ENCODE measurements at places on chromosomes 2 and 18.

GRCh38 chr2:218343591-218343990 lies 13.1 kb upstream of the CATIP start:
- DNase-seq: no peak

- DNase-seq: no peak
Observed at GRCh38 chr18:74456349-74457042, 612 bp downstream of the DIPK1C start.

- DNase-seq: no peak
Observed at GRCh38 chr2:60309941-60310660, 243.4 kb downstream of the BCL11A start.

- no peak for DNase-seq
Observed at GRCh38 chr18:29060349-29060748, 883.4 kb upstream of the CDH2 start.

- no peak for DNase-seq
Observed at GRCh38 chr2:219871351-219871750, 243.9 kb downstream of the SLC4A3 start.

- DNase-seq: no peak
Observed at GRCh38 chr2:129720360-129720759, 259.1 kb upstream of the RAB6C start.

GRCh38 chr18:75502286-75502685 lies 74.8 kb upstream of the SMIM21 start:
- no peak for DNase-seq

- DNase-seq: no peak
Observed at GRCh38 chr2:8984157-8984556, 19.3 kb downstream of the MBOAT2 start.

- no peak for DNase-seq
Observed at GRCh38 chr2:121709776-121710469, 26.8 kb downstream of the NIFK start.

DNA sequence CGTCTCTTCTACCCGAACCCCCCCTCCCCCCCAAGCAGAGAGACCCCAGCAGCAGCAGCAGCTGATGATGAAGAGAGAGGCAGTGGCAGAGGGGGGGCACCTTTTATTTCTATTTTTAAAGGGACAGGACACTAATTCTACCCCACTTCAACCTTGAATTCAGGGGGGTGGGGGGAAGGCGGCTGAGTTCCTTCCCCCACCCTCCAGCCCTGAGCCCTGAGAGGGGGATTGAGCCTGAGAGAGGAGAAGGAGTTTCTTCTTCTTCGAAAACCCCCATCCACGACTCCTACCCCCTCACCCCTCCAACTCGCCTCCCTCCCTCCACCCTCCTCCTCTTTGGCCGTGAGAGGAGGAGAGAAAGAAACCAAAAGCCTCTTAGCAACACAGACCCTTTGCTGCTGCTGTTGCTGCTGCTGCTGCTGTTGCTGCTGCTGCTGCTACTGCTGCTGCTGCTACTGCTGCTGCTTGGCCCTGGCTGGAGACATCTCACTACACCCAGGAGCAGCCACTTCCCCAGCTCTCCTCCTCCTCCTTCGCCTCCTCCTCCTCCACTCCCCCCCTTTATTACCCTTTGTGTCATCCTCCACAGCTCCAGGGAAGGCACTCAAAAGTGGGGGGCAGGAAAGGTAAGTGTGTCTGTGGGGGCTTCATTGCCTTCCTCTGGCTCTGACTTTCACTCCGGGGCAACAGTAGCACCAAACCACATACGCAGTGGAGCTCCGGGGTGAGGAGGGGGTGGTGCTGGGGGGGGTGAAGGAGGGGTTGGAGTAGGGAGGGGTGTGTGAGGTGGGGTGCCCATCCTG lies at the start of gene MBD5:
Gene MBD5 (plus strand): TSS at position 33 of the 803 bp plus-strand sequence.
- peak; percentile 31 for DNase-seq

DNA sequence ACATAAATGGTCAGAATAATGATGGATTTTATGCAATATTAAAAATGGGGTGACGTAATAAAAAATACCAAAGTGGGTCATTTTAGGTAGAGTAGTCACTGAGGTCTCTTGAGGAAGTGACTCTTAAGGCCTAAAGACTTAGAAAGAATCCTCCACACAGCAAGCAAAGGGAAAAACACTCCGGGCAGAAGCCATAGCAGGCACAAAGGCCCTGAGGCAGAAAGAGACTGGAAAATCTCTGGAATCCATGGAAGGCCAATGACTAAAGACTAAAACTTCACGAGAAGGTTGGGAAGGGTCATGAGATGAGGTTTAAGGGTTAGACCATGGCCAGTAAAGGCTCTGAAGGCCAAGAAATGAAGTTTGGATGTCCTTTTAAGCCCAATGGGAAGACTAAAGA lies 36.9 kb downstream of the MAIP1 start:
- DNase-seq: no peak

GRCh38 chr2:130870779-130871178 lies 34.1 kb downstream of the ARHGEF4 start:
- DNase-seq: no peak

DNA sequence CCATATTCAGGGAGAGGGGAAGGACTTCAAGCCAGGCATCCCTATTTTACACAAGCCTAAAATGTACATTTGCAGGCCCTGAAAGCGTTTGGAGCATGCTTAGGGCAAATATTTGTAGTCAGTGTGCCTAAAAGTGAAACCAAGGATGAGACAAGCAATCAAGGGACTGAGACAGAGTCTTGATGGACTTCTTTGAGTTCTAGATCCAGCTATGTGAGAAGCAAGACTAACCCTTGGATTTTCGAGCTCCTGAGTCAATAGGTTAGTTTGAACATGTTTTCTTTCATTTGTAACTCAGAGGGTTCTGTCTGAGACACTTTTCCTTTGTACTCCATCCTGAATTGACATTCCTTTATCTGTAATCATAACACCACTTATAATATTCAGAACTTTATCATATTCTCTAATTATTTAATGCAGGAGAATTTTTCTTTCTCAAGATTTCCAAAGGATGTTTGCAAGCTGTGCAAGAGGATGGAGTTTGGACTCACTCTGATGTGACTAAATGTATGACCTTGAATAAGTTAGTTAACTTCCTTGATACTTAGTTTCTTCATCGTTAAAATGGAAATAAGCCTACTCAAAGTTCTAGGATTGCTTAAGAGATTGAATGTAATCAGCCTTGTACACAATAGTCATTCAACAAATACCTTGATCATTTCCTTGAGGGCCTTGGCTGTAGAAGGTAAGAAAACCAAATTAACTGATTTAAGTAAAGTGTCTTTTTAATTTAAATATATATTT lies 1237.8 kb upstream of the ZEB2 start:
- DNase-seq: no peak

GRCh38 chr2:239312081-239312511 lies 88.7 kb downstream of the HDAC4 start:
- no peak for DNase-seq

GRCh38 chr2:152056418-152056817 lies 42.4 kb downstream of the CACNB4 start:
- DNase-seq: no peak

GRCh38 chr2:238122287-238123217 lies 15.9 kb upstream of the KLHL30 start:
- no peak for DNase-seq

DNA sequence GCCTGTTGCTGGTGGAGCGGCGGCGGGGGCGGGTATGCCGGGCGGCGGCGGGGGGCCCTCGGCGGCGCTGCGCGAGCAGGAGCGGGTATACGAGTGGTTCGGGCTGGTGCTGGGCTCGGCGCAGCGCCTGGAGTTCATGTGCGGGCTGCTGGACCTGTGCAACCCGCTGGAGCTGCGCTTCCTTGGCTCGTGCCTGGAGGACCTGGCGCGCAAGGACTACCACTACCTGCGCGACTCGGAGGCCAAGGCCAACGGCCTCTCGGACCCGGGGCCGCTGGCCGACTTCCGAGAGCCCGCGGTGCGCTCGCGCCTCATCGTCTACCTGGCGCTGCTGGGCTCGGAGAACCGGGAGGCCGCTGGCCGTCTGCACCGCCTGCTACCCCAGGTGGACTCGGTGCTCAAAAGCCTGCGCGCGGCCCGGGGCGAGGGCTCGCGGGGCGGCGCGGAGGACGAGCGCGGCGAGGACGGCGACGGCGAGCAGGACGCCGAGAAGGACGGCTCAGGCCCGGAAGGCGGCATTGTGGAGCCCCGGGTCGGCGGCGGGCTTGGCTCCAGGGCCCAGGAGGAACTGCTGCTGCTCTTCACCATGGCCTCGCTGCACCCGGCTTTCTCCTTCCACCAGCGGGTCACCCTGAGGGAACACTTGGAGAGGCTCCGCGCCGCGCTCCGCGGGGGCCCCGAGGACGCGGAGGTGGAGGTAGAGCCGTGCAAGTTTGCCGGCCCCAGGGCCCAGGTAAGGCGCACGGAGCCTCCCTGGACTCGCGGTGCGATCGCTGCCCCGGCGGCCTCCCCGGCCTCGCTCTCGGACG lies 1.0 kb downstream of the ZCCHC2 start:
- peak; percentile 34 for DNase-seq

GRCh38 chr2:138819964-138820363 lies 39.8 kb upstream of the NXPH2 start:
- no peak for DNase-seq

DNA sequence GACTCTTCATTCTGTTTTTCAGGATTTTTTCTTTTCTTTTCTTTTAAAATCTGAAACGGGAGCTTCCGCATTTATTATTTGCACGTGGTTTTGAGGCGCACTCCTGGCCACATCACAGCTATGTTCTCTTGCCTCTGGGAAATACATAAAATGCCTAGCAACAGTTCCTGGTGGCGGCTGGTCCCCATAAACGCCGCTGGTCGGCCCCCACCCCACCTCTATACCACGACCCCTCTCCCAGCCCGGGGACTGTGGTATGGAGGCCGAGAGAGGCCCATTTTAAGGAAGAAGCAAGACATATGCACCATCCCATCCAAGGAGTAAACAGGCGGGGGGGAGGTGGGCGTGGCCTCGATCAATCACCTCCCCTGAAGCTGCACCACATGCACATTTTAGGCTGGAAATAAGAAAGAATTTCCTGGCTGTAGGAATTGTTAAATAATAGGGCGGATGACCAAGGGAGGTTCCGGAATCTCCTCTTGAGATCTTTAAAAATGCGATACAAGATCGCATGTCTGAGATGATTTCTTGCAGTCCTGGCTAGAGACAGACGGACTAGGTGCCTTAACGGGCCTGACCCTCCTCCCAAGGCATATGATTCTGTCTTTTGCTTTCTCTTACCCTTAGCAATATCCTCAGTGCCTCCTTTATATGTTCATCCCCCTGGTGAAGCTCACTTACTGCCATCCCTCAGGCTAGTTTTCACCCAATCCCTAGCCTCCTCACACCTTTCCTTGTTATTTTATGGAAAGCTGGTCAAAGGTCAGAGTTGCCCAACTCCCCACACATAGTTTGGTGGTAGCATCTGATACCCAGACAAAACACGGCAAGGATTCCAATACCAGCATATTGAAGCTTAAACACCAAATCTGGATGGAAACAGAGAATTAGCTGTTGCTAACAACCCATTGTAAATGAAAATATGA lies 82.4 kb downstream of the BCL2 start:
- no peak for DNase-seq

GRCh38 chr2:175567435-175568061 lies 386.0 kb upstream of the ATP5MC3 start:
- DNase-seq: no peak

GRCh38 chr2:216619411-216620393 lies 13.5 kb upstream of the IGFBP2 start:
- no peak for DNase-seq

GRCh38 chr2:65495251-65495877 lies 63.0 kb upstream of the SPRED2 start:
- no peak for DNase-seq

- no peak for DNase-seq
Observed at GRCh38 chr18:11175266-11175979, 26.1 kb upstream of the PIEZO2 start.

DNA sequence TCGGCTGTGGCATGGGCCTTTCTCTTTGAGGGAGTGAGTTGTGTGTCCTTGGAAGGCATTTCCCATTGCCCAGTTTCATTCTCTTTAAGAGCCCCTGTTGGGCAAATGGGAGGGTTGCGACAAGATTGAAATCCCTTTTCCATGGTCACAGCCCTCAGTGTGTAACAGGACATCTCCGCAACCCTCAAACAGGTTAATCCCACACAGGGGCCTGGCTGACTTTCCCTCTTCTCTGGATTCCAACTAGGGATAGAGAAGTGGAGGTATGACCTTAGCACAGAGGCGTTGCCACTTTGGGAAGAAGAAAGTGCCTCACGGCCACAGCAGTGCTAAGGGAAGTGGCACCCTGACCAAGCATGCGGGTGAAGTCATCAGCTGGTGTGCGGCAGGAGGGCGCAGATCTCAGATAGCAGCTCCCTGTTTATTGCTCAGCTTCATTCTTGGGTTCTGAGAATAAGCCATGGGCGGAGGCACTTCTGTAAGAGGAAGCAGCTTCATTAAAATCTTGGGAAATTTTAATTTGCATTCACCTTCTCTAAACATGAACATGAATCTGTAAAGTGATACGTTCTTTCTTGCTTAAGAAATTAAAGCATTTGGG lies 256.5 kb downstream of the GBX2 start:
- DNase-seq: no peak

- no peak for DNase-seq
Observed at GRCh38 chr2:153474407-153474806, 4.2 kb downstream of the RPRM start.

- no peak for DNase-seq
Observed at GRCh38 chr2:210782222-210782621, 225.8 kb downstream of the CPS1 start.

DNA sequence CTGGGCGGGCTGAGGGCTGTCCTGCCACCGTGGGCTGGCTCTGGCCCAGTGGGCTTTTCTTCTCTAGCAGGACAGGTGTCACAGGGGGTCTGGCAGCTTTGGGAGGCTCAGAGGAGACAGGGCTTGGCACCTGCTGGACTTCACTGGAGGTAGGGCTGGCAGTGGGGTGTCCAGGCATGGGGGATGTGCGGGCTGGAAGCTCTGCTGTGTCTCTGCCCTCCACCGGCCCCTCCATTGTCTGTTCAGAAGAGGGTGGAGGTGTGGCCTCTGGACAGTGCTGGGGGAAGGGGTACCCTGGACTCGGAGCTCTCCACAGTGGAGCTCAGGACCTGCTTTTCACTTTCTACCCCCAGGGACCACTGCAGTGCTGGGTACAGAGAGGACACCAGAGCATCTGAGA lies 9.2 kb downstream of the PTPRN start:
- no peak for DNase-seq

DNA sequence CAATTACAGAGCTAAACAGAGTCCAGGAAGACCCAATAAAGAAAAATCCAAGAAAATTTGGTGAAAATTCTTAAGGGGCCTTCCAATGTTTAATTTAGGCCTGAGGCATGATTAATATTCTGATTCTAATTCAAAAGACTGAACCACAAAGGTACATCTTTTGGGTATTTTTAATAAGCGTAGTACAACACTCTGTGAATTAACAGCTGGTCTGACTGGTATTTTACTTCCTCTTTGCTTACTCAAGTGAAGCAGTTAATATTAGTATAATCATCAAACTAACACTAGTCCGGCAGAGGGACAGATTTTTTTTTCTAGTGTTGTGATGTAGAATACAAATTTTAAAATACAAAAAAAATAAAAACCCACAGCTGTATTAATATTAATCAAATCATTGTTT lies 652.9 kb downstream of the NR4A2 start:
- DNase-seq: no peak

- DNase-seq: no peak
Observed at GRCh38 chr2:165471349-165471950, 2.0 kb downstream of the CSRNP3 start.

Data from stimulated activated CD4-positive, alpha-beta T cell treated with anti-CD3 and anti-CD28 coated beads, TNF-alpha, amount 100 ng/mL, for 4 hours (primary cell).